ENCODE measurements at places on chromosomes 7 and 10.

- no peak for DNase-seq
Observed at GRCh38 chr7:24025765-24026164, 258.2 kb upstream of the NPY start.

DNA sequence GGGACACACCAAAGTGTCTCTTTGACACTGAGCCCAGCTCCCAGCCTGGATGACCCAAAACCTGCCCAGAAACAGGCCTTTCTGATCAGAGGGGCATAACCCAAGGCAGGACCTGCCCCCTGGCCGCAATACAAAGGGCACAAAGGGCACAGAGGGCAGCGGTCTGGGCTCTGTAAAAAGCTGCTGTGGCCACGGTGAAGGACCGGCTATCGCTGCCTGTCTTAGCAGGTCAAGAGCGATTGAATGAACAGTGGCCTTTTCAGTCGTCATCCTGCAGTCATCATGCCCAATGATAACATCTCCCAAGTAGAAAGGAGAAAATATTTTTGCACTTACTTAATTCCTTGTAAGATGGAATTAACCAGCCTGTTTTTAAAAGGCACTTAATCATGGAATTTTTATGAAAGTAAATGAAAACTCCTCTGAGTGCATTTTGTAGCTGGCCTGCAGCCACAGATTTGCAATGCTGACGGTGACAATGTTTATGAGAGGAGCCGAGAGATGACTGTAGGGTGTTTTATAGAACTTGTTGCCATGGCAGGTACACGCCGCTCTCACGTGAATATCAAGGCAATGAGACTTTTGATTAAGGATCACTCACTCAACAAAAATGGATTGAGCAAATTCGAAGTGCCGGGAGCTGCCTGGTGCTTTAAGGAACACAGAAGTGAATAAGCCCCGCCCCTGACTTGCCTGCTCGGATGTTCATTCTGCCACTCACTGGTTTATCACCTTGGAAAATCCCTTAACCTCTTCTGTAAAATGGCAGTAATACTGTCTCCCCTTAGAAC lies 47.3 kb upstream of the BHLHA15 start:
- DNase-seq: no peak

DNA sequence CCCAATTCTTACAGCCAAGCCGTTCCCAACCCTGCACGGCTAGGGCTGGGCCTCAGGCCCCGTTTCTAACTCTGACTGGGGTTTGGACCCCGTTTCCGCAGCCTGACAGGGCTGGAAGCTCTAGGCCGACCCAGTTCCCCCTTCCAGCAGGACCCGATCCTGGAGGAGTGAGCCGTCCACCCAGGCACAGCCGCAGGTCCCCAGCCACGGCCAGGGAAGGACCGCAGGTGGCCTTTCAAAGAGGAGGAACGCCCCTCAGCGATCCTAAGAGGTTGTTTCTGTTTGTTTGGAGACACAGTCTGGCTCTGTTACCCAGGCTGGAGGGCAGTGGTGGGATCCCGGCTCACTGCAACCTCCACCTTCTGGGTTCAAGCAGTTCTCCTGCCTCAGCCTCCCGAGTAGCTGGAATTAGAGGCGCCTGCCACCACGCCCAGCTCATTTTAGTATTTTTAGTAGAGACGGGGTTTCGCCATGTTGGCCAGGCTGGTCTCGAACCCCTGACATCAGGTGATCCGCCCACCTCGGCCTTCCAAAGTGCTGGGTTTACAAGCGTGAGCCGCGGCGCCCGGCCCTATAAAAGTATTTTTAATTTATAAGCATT lies 778 bp upstream of the GET4 start:
- no peak for DNase-seq

DNA sequence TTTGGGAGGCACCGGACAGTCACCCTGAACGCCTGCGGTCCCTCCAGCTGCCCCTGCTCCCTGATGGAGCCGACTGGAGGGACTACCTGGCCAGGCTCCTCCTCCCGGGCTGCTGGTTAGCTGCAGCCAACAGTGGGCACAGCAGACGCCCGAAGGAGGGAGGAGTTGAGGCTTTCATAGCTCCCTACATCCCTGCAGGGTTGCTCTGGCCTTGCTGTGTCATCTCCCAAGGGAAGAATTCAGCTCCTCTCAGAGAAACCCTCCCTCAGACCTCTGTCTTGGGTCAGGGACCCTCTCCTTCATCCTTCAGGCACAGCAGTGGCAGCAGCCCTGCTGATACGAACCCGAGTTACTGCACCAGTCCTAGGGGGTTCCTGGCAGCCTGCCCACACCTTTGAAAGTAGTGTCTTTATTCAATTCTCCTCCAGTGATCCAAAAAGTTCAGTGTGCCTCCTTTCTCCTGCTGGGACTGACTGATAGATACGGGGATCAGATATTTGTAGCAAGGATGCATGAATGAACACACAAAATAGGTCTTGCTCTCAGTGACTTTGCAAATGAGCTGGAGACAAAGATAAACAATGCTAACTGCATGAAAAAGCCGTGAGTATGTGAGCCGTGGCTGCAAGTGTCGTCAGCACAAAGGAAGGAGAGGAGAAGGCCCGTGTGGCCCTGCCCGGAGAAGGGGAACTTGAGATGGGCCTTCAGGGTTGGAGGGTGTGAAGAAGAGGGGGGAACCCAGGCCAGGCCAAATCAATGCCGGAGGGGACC lies 136.6 kb downstream of the PRKAG2 start:
- no peak for DNase-seq

DNA sequence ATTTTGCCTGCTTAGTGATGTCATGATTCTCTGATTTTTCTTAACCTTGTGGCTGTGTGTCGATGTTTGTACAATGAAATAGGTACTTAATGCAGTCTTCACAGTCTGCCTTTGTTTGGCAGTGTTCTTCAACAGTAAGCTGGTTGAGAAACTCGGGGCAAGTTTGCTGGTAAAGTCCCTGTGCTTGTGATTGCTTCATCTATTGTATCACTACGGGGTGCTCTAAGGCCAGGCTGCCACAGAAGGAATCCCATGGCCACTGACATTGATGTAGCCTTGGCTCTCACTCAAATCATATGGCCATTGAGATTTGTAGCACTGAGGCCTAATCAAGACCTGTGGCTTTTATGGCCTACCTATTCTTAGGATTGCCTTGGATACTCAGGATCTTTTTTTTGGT lies 33.5 kb upstream of the PRSS37 start:
- no peak for DNase-seq

- DNase-seq: no peak
Observed at GRCh38 chr7:82015751-82016150, 245.9 kb upstream of the HGF start.
